Activated T-cell treated with anti-CD3 and anti-CD28 coated beads for 4 hours (primary cell): ENCODE measurements at places on chromosomes 5 and 9.

GRCh38 chr5:142110988-142111687 is 2.6 kb downstream of the NDFIP1 start:
- no peak for DNase-seq

DNA sequence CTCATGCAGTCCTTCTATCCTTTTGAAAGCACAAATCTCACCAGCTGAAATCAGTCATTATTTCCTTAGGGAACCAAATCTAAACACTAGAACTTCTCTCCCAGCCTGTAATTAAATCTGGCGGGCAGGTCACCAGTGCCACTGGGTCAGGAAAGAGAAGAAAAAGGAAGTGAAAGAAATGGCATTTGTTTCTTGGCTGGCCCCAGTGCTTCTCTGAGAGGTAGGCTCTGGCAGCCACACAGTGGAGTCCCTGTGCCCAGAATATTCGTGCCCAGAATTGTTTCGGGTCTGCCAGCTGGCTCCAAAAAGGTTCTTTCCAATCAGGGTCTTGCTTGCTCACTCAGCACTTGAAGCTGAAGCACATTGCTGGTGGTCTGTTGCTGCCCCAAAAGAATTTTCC is 133.9 kb upstream of the MTAP start:
- no peak for DNase-seq

GRCh38 chr9:84226126-84226525 is 114.4 kb downstream of the SLC28A3 start:
- no peak for DNase-seq

DNA sequence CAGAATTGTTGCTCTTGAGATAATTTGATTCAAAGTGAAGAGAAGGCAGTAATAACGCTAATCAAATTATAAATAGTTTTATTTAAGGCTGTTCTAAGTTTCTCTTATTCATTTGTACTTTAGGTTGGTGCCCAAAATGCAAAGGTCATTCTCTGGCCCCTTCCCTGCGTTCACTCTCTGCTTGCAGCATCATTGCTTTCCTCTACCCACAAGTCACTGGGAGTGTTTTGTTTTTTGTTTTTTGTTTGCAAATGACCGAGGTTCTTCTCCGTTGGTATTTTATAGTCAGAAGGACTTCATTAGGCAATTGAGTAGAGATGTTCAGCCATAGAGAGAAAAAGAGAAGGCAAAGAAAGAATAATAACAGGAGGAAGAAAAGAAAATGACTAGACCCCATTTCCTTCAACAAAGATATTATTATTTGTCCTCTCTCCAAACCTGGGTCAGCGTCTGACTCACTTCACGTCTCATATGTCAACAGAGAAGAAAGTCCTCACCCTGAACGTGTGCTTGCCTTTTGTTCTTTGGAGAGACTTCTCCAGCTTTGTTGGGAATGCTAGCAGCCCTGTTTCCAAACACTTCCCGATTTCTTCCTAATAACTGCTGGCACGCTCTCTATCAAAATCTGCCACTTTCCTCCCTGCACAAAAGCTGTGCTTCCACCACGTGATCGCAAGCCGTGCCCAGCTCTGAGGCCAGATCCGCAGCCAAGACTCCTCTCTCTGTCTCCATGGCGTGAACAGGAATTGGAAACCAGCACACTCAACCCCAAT is 119.8 kb downstream of the EBF1 start:
- DNase-seq, result no peak

DNA sequence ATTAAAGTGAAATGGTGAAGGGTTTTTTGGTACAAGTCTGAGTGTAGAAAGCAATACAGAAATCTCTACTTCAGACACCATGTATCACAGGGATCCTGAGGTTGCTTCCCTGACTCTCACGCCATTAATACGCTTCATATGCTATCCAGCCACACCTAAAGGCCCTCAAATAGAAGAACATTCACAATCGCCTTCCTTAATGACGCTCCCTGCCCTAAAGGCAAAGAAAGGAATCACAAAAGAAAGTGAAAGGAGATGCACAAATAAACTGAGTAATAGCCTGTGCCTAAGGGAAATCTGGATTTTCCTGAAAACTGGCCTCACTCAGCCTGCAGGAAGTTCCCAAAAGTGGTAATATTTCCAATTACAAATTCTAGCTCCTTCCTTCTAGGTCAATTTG is 1002.7 kb upstream of the DMAC1 start:
- DNase-seq, result no peak

DNA sequence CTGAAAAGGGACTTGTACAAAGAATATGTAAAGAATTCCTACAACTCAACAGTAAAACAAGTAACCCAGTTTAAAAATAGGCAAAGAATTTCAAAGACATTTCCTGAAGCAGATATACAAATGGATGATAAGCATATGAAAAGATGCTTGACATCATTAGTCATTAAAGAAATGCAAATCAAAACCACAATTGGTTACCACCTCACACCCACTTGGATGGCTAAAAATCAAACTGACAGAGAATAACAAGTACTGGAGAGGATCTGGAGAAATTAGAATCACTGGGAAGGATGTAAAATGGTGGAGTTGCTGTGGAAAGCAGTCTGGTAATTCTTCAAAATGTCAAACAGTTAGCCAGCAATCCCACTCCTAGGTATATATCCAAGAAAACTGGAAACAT is 12.5 kb upstream of the FOXE1 start:
- no peak for DNase-seq

DNA sequence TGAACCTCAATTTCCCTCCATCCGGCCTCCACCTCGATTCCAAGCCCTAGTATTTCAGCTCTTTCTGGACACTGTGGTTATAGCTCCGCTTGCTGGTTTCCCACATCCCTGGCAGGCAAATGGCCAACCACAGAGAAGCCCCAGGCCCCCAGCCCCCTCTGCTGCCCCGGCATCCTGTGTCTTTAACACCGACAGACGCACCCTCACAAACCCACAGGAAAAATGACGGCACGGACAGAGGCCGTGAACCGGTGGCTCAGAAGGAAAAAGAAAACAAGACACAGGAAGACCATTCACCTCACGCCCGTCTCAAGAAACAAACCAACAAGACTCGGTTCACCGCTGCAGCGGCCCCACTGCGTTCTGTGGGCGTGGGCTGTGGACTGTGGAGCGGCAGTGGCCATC is 1.5 kb upstream of the CLIC3 start:
- DNase-seq, result no peak

- no peak for DNase-seq
These were observed 124.2 kb downstream of the CDH6 start for GRCh38 chr5:31317665-31318064.

DNA sequence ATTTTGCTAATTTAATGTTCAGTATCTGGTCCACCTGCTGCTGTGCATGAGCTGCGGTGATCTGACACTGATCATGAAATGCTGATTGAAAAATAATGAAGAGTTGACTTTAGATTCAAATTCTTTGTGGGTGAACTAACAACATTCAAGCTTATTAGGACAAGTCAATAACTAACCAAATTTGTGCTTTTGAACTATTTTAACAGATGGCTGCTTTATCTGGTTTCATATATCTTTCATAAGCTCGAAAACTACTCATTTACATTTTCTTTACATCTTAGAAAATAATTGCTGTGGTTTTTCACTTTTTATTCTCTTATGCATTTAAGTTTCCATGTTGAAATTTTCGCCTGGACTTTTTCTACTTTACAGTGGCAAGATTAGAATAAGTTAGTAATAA is 274.8 kb upstream of the CCNG1 start:
- DNase-seq, result no peak

DNA sequence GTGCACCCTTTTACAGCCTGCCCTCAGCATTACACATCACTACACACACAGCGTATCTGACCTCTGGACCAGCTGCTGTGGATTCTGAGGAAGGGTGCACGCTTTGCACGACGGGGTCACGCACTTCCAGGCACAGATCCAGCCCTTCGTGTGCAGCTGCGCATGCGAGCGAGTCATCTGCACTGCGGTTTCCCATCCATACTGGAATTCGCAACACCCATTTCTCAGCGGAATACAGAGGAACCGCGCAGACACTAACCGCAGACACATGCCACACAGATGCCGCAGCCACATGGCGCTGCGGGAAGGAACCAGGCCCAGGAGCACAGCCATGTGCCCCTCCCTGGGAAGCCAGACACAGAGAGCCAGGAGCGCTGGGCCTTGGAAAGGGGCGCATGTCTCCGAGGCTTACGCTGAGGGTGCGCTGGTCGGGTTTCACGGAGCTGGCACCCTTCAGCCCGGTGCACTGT is 43.5 kb downstream of the PNPLA7 start:
- no peak for DNase-seq

- no peak for DNase-seq
These were observed 17.2 kb upstream of the HK3 start for GRCh38 chr5:176916337-176916736.

- DNase-seq, result no peak
These were observed 319.5 kb downstream of the ARHGEF28 start for GRCh38 chr5:73945505-73945904.

DNA sequence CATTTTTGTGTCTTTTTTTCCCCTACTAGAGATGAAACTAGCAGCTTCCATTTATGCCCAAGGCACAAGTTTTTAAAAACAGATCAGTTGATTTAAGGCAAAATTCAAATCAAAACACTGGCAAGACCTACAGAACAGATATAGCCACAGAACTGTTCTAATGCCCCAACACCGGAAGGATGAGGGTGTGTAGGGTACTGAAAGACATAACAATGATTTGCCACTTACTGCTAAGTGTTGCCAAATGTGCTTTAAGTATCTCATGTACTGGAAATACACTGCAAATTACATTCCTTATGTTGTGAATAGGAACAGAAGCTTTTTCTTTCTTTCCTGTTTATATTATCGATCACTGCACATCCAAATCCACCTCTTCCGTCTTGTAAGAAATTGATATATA is 189.0 kb downstream of the CETN3 start:
- no peak for DNase-seq

DNA sequence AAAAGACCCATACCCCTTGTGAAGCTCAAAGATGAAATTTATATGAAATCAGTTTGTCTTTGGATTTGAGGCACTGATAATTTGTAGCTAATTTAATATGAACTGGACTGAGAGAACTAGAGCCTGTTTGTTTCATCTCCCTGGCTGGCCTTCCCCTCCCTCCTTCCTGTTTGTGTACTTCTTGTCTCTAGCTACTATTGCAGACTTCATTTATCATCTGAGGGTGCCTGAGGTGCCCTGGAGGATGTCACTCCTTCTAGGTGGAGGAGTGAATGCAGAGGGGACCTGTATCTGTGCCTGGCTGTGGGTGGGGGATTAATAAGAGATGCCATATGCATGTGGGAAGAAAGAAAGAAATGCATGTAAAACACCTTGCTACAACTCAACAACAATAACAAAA is 22.2 kb upstream of the GNPDA1 start:
- no peak for DNase-seq

DNA sequence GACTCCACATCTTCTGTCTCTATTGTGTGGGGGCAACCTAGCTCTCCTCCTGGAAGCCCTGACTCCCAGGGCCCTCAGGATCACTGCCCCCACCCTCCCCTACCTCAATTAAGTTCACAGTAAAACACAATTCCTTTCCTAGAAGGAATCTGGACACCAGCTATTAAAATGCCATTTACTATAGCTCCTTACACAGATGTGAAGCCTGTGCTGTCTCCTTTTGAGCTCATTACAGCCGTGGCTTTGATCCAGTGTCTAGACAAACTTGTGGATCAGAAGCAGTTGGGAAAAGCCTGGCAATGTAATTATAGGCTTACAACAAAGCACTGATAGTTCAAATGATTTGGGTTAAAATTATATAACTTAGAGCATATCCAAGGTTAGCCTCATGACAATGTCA is 107.0 kb upstream of the SMIM23 start:
- no peak for DNase-seq

GRCh38 chr9:135341612-135342169 is 137.9 kb upstream of the PPP1R26 start:
- no peak for DNase-seq

GRCh38 chr5:68024426-68024825 is 191.1 kb upstream of the PIK3R1 start:
- DNase-seq, result no peak

GRCh38 chr9:119634006-119634405 is 264.8 kb upstream of the BRINP1 start:
- no peak for DNase-seq

- no peak for DNase-seq
These were observed 1.1 kb upstream of the GRPEL2 start for GRCh38 chr5:149344151-149344550.

DNA sequence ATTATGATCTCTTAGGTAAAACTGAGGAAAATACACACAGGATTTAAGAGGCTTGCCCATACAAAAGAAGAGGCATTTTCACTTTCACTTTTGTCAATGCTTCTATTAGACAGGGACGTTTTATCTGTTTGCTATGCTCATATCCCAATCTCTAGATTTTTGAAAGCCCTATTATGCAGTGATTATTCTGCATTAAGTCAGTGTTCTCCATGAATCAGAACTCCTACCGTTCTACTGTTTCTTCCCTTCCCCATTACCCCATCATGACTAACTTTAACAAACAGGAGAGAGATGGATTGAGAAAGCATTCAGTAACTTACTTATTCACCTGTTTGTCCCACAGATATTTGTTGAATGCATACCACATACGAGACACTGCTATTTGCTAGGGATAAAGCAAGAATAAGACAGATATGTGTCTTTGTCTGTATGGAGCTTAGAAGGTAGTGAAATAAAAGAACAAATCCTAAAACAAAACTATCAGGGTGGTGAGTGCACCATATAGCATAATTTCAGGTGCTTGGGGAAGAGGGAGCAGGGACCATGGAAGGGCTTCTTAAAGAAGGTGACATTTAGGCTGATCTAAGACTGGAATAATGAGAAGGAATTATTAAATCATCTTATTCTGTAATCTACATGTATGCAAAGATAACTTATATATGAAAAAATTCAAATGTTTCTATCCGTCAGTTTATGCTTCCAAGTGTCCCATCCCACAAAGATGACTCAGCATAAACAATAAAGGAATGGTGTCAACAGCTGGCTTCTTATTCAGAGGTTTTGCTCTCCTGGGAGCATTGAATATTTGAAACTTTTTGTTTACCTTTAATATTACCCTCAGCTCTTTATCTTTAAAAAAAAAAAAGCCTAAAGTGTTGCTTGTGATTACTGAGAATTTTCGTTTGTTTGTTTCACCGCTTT is 328.1 kb downstream of the HINT1 start:
- DNase-seq, result no peak

DNA sequence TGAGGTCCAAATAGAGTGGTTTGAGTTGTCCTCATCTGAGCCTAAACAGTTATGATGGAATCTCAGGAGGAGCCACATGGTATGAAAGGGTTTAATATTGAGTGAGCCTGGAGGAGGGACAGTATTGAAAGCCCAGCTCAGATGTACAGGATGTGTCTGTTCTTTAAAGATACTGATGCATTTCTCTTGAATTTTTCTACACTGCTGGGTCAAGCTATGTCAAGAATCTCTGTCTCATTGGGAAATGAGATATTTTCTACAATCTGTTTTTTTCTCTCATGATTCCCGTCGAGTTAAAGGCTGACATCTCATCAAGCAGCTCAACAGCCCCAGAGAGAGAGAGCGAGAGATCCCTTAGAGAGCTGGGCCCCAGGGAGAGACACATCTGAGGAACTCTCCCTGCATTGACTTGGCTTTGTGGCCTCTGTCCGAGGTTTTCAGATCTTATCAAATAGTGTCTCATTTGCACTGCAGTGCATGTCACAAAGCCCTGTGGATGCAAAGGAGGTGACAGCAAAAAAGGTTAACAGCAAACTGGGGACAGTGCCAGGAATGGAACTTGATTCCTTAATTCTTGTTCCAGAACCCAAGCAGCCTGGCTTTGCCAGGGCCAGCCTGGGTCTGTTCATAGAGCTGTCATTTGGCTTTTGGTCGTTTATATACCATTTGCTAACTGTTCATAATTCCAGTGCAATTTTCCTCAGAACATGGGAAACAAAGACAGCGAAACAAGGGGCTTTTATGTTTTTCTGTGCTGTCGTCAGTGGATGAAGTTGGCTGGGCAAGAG is 19.0 kb upstream of the ACTBL2 start:
- no peak for DNase-seq
